ENCODE measurements at places on chromosomes 3 and 15. TPM values are rescaled to one million over a fixed set of nuclear protein-coding genes. Genes with fewer than 3 reads are reported as not detected.

GPR156 gene
- polyA plus RNA-seq: 1.8 TPM

C3orf49 gene
- 0.10 TPM for polyA plus RNA-seq

CEP19 gene
- 2.6 TPM for polyA plus RNA-seq

SEMA6D gene
- 35.0 TPM for polyA plus RNA-seq

AMOTL2 gene
- 58.9 TPM for polyA plus RNA-seq

KIF7 gene
- 7.3 TPM for polyA plus RNA-seq

DNA sequence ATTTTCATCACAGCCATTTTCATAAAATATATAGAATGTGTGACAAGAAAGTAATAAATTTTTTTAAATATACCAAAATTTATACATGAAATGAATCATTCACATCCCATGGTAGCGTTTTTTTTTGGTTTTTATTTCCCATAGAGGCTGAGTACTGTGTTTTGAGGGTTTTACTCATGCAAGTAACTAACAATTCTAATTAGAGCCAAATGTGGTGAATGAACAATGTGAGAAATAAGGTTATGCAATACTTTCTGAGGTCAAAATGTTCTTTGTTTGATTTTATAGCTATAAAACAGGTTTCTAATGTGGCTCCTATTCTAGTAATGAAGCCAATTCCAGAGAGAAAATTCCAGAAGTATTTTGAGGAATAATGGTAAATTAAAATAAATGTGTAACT, 386.8 kb downstream of the TBC1D5 start:
- no peak for DNase-seq

- DNase-seq: no peak
These were observed 209.9 kb downstream of the ITPR1 start for GRCh38 chr3:4703054-4703480.

- DNase-seq: peak; percentile 62
These were observed 29.3 kb downstream of the CTSH start for GRCh38 chr15:78915341-78916087.

- no peak for DNase-seq
These were observed 44.4 kb upstream of the OTOL1 start for GRCh38 chr3:161452179-161452578.

DNA sequence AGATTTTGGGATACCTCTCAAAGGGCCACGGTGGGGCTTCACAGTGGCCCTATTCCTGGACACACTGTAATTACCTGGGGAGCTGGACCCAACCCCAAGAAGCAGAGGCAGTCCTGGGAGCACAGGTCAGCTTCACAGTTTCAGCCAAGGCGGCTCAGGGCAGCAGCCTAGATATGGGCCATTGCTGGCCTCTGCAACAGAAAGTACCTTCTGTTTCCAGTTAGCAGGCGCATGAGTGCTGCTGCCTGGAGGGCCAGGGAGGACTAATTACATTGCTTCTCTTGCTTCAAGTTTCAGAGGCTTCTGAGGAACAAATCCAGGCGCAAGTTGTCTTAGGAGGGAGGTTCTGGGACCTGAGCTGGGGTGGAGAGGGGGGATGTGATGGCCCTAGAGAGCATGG, 13.5 kb upstream of the DUSP7 start:
- DNase-seq: peak; percentile 67

DNA sequence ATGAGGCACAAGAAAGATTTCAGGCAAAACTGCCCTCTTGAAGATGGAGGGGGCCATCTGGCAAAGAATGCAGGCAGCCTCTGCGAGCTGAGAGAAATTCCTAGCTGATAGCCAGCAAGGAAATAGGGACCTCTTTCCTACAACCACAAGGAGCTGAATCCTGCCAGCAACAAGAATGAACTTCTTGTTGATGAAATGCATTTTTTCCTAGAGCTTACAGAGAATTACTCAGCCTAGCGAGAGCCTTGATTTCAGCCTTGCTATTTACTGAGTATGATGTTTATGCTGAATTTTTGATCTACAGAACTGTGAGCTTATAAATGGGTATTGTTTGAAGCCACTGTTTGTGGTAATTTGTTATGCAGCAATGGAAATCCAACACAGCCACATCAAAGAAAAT, 148.5 kb upstream of the NAALADL2 start:
- peak; percentile 0 for DNase-seq

Data from muscle of leg (tissue), 16 donors.